GM23248 (cell line): ENCODE measurements at places on chromosomes 2 and 18.

- DNase-seq: no peak
These were observed 95.3 kb upstream of the ALKAL2 start for GRCh38 chr2:383178-383577.

GRCh38 chr2:32277674-32278477, at the start of gene YIPF4:
TSS of gene YIPF4 (plus strand) at chr2:32277904. CDS start at chr2:32278156, 252 bp downstream.
- peak; percentile 94 for DNase-seq

DNA sequence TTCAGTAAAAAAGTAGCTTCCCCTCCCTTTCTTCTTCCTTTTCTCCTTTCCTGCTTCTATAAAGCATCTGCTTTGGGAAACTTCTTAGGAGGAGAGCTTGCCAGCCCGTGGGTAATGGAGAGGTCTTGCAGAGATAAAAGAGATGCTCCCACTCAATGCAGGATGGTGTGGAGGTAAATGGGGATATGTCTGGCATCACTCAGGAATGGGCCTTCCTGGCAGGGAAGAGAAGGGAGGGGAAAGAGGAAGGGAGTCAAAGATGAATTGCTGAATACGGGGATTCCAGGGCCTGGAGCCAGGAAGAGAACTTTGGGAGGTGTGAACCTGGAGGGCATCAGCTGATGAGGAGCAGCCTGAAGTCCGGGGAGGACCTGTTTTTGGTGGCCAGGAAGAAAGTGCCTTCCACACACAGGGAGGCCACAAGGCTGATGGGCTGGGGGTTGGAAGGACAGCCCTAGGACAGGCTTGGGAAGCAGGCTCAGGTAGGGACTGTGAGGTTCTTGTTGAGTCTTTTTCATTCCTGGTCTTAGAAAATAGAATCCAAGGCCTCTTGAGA, 25.2 kb downstream of the IL1B start:
- no peak for DNase-seq

- peak; percentile 55 for DNase-seq
These were observed 34.4 kb upstream of the TRAPPC8 start for GRCh38 chr18:31977270-31977872.

- no peak for DNase-seq
These were observed 11.3 kb upstream of the FIGLA start for GRCh38 chr2:70801607-70802263.

DNA sequence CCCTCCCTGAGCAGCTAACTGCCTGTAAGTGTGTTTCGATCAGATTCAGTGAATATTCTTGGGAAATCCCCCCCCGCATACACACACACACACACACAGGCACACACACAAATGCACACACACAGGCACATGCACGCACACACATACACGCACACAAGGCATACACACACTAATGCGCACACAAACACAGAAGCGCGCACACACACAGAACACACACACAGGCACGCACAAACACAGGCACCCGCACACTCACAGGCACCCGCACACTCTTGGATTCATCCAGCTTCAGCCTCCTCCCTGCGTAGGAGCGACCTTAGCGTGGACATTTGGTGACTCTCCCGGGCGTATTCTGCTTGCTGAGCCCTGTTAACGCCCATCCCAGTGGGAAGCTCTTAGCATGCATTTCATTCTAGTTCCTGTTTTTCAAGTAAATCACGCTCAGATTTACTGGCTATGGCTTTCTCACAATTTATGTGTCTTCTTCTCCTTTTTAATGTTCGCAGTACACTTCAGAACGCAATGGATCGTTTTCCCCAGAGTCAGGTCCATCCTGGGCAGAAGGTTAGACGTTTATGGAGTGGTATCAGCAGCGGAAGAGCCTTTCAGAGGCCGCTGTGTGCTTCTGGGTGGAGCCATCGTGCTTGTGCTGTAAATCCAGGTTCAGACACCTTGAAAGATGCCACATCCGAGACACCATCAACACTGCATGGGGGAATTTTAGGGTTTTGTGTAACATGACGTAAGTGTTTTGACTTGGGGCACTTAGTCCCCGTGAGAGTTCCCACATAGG, 656.6 kb downstream of the GALR1 start:
- DNase-seq: no peak

GRCh38 chr2:99420751-99421299, 69.0 kb downstream of the REV1 start:
- peak; percentile 80 for DNase-seq

GRCh38 chr2:231583982-231584381, 8.7 kb upstream of the TEX44 start:
- no peak for DNase-seq

GRCh38 chr18:58222432-58223125, 178.6 kb downstream of the NEDD4L start:
- peak; percentile 70 for DNase-seq

DNA sequence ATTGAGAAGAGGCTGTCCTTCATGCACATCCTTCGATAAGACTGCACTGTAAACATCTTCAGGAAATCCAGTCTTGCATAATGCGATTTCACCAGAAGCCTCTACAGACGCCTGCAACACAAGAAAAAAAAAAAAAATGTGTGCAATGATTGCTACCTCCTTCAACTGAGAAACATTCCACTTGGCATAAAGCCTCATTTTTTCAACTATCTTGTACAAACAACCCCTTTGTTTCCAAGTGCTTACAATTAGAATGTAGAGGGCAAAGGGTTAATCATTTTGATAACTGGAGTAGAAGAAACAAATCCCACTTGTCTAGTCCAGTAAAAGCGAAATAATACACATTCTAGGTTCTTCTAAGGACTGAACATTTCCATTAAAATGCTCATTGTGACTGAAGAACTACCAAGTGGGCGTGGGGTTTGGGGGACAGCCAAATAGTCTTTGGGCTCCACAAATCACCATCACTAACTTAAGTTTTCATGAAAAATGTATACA, 29.2 kb downstream of the CDH2 start:
- DNase-seq: peak; percentile 53

DNA sequence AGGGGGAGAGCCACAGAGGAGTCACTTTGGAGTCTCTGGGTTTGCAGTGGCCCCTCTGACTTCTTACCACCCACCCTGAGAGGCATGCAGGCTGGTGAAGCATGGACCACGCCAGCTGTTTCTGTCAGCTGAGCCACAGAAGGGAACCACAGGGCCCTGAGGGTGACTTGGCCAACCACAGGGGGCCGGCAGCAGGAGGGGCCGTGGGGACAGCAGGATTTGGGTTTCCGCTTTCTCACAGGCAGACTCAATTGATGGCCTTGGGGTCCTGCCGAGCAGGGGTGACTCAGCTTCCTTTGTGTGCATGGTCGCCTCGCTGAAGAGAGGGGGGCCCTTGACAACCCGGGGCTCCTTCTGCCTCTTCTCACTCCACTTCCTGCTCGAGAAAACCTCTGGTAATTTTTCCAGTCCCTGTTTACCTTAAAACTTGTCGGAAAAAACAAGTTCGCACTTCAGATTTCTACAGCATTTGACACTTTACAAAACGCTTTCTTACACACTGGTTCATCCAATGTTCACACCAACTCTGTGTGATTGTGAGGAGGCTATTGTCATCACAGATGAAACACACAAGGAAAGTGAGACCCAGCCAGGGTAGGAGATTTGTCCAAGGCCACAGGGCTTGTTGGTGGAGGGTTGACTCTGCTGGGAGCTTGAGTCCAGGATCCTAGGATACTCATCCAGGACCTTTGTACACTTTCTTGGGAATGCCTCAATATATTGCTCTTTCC, 311.2 kb downstream of the LPIN1 start:
- no peak for DNase-seq

DNA sequence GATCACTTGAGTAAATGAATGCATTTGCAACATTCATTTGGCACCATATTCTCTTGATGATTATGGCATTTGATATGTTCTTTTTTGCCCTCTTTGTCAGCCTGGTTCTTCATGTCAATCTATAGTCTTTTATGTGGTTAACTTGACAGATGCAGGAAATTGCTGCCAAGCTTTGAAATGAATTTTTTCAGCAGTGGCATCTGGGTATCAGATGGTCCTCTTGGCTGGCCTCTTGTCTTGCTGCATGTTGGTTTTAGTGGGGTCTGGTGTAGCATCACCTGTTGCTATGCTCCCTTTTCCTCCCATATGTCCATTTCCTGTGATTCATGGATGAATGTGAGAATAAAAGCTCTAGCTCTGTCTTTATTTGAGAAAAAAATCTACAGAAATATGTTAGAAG, 119.9 kb downstream of the DPP4 start:
- DNase-seq: no peak

DNA sequence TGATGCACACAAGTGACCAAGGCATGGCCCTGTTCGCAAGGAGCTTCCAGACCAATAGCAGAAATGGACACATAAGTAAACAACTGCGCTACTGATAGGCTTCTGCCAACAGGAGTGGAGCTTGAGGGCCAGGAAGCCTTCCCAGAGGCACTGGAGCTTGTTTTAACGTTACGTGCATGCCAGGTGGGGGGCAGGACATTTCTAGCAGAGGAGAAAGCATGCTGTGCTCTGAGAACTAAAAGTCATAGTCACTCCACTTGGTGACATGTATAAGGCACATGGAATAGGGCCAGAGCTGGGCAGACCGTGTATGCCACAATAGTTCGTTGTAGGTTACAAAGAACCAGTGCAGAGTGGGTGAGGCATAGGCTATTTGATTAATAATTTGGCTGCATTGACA, 184.2 kb downstream of the NEDD4L start:
- DNase-seq: no peak

DNA sequence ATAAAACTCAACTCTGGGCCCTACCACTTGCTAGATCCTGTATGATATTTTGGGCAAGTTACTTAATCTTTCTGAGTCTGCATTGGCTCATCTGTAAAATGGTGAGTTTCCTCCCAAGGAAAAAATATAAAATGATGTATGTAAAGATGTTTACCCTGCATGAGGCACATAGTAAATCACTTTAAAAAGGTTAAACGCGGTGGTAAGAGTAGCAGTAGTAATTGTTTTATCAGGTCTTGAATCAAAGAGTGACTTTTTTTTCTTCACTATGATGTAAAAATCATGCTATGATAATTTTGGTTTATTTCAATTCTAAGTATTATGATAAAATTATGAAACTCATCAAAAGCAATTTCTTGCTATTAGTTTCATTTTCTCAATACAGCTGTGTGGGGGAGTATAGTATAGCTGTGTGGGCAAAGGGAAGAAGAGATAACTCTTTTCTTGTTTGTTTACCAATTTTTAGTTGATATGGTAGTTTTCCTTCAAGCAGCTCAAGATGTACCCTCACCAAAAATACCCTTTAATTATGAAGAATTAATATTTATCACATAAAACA, 10.7 kb downstream of the ARHGAP15 start:
- no peak for DNase-seq

DNA sequence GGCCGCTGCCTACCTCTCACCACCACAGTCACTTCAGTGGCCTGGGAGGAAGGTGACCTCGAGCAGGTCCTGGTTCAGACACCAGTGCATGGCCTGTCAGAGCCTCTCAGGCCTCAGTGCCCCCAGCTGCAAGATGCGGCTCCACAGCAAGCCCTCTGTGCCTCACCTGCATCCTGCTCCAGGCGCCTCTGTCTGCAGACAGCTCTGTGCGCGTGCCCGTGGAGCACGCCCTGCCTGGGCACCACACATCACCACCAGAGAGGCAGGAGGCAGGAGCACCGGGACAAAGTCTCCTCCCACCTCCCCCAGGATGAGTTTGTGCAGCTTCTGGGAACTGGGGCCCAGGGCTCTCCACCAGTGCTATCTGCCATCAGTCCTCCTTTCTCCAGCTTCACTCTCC, 98.7 kb downstream of the TFCP2L1 start:
- no peak for DNase-seq

GRCh38 chr2:19219060-19219459, 139.4 kb downstream of the OSR1 start:
- DNase-seq: no peak

- DNase-seq: no peak
These were observed 426.5 kb downstream of the SLC4A3 start for GRCh38 chr2:220053919-220054318.

DNA sequence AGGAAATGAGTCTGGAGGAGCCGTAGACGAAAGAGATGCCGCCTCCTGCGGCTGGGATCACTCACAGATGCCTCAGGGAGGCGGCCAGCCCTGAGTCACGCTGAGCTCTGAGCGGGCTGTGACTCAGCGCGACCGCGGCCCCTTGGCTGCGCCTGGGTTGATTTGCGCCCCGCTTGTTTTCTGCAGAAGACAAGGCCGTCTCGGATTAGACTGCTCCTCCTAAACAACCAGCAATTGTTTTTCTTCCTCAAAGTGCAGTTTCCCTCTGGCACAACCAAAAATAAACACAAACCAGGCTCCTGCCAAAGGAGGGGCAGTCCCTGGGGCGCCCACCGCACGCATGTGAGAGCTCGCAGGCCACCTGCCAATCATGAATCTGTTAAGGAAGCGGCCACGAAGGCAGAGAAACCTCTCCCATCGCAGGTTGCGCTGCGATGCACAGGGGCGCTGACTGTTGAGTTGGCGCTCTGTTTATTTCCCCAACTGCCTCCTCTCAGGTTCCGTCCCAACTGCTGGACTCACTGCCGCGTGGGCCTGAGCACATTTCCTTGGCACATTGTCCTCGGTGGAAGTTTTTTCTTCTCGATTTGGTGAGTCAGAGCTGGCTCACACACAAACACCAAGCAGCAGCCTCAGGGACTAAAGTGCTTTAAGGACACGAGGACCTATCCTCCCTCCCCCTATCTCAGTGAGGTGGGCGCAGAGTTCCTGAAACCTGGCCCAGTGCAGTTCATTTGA, 85.2 kb upstream of the NDUFV2 start:
- DNase-seq: peak; percentile 99

GRCh38 chr2:23549821-23550530, 165.0 kb downstream of the KLHL29 start:
- DNase-seq: peak; percentile 59

DNA sequence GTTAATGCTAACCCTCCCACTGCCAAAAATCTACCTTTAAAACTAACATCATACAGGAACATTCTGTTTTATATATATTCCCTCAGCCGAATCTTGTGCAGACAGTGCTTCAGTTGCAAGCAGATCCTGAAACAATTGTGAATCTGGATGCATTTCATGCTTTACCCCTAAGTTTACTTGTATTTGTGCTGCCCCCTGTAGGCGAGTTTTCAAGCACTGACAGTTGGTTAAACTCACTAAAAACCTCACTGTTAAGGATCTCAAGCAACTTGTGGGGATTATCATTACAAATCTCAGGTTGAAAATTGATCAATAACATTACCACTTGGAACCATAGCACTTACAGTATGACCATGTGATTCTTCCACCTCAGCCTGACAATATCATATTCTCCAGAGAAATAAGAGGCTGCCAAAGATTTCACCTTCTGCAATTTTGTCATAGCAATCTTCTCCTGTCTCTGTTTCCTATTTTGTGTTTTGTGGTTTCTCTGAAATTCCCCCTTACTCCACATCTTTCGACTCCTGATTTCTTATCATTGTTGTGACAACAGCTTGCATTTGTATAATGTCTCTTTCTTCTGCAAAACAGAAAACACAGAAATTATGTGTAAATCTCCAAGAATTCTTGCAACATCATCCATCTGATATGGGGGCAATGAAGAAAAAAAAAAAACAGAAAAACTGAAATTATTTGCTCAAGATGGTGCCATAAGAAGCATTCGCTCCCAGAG, 354.6 kb upstream of the SETBP1 start:
- DNase-seq: peak; percentile 73

GRCh38 chr2:191297033-191297432, 51.8 kb downstream of the MYO1B start:
- peak; percentile 40 for DNase-seq
